ENCODE measurements at places on chromosomes 12 and 14.

DNA sequence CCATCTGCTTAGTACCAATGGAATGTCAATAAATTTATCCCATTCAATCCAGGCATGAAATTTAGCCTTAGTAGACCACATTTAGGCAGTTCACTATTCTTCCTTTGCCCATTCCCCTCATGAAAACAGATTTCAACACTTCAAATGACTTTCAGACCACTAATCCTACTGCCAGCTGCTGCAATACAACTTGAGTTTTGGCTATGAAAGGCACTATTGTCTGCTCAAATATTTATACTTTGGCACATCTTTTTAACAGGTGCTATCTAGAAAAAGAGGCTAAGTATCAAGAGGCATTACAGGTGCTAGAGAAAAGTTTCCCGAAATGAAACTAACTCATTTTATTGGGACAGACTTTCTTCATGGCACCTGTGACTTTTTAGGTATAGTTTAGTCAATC, 499.8 kb downstream of the C12orf50 start:
- no peak overlapping the region for H3K4me3 ChIP-seq
- H3K4me1 ChIP-seq: no peaks in the 10 kb centered on the region
- no peak overlapping the region for H3K27ac ChIP-seq
- no peaks in the 10 kb centered on the region for H3K27me3 ChIP-seq
- H3K36me3 ChIP-seq: no peaks in the 10 kb centered on the region

DNA sequence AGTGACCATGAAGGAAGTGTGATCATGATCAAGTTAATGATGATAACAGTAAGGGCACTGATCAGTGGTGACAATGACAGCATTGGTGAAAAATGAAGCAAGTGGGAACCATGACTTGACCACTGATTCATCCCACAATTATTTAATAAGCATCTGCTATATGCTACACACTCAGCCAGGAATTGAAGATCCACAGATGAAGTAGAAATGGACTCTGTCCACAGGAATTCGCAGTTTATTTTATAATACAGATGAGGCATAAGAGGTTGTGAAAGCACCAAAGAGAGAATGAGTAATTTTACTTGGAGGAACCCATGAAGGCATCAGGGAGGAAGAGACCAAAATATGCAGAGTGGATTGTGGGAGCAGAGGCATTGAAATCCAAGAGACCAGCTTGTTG, 33.8 kb upstream of the SMUG1 start:
- peak; percentile 99 for DNase-seq
- H3K27me3 ChIP-seq: no peaks in the 10 kb centered on the region
- no peak overlapping the region for H3K4me3 ChIP-seq
- H3K4me1 ChIP-seq: peaks cover 19% of the 10 kb centered on the region

- H3K27me3 ChIP-seq: peaks cover 4% of the 10 kb centered on the region
- no peaks in the 10 kb centered on the region for H3K36me3 ChIP-seq
- no peak for DNase-seq
- no peak overlapping the region for H3K27ac ChIP-seq
- peaks cover 11% of the 10 kb centered on the region for H3K4me1 ChIP-seq
- H3K4me3 ChIP-seq: no peak overlapping the region
Observed at GRCh38 chr12:121383601-121384021, 16.3 kb upstream of the RNF34 start.

GRCh38 chr12:113844495-113845210, 121.5 kb downstream of the RBM19 start:
- no peak for DNase-seq
- peaks cover 5% of the 10 kb centered on the region for H3K36me3 ChIP-seq
- no peaks in the 10 kb centered on the region for H3K4me1 ChIP-seq
- no peak overlapping the region for H3K4me3 ChIP-seq

GRCh38 chr12:2794736-2795289, at the start of gene FKBP4:
FKBP4 (plus strand) TSS chr12:2794970; CDS start chr12:2795140, 170 bp downstream.
- peaks cover 17% of the 10 kb centered on the region for H3K4me1 ChIP-seq
- H3K36me3 ChIP-seq: peaks cover 17% of the 10 kb centered on the region
- peak within 1 kb of the TSS; percentile 95 for H3K4me3 ChIP-seq
- H3K27me3 ChIP-seq: peaks cover 5% of the 10 kb centered on the region
- DNase-seq: peak; percentile 76
- peak within 1 kb of the TSS; percentile 36 for H3K27ac ChIP-seq

DNA sequence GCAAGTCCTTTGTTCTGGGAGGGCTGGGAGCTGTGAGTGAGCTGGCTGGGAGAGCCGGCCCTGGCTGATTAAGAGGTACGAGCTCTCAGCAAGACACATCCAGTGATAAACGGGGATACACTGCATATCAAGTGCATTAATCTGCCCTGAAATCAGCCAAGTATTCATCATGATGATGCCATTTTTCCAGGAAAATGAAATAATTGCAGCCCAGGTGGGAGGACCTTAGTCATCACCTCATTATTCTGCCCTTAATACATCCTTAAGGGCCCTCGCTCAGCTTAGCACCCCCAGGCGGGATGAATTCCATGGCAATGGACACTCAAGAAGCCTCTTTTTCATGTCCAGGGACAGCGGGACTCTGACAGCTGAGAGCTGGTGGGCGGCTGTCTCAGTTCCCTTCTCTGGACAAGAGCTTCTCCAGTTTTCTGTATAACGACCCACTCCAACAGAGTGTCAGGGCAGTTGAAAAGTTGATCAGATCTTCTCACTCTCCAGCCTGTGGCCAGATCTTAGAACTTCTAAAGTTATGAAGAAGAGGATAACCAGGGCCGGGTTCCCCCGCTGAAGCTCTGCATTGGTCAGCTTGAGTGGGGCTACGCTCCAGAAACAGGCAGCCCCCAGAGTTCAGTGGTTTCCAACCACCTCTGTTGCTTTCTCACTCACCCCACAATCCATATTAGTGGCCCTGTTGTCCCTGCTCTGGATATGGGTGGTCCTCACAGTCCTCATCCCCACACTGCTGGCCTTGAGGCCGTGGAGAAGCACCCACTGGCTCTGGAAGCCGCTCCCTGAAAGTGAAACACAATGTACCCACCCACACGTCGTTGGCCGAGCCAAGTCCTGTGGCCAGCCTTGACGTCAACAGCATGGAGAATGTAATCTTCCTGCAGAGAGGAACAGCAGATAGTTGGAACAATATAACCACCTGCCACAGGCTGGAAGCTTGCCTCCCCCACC, 306.2 kb upstream of the DIO3 start:
- H3K4me3 ChIP-seq: no peak overlapping the region
- no peaks in the 10 kb centered on the region for H3K4me1 ChIP-seq
- no peak for DNase-seq
- peaks cover 18% of the 10 kb centered on the region for H3K27me3 ChIP-seq
- no peak overlapping the region for H3K27ac ChIP-seq

- no peak overlapping the region for H3K4me3 ChIP-seq
- H3K27ac ChIP-seq: no peak overlapping the region
- peaks cover 5% of the 10 kb centered on the region for H3K27me3 ChIP-seq
- no peak for DNase-seq
- no peaks in the 10 kb centered on the region for H3K36me3 ChIP-seq
- H3K4me1 ChIP-seq: peaks cover 6% of the 10 kb centered on the region
Observed at GRCh38 chr12:3262470-3262869, 185.3 kb downstream of the TSPAN9 start.

DNA sequence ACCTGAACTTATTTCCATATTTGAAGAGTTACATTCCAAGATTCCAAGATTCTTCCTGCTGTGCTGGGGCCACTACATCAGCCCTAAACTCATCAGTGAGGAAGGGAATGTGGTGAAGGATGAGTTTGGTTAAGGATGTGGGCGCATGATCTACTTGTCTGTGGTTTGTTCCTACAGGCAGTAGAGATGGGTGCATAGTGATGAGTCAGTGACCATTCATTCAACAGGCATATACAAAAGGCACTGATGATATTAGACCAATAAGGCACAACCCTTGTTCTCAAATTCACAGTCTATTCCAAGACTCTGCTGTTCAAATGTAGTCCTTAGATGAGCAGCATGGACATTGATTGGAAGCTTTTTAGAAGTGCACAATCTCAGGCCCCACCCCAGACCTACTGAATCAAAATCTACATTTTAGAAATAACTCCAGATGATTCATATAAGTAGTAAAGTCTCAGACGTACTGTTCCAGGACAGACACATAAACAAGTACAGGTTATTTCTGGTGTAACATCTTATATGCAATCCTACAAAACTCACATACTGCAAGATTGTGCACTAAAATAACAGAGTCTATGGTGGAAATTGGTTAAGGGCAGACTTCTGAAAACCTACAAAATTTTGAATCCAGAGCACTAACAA, 47.7 kb upstream of the MAP3K9 start:
- H3K27me3 ChIP-seq: no peaks in the 10 kb centered on the region
- H3K36me3 ChIP-seq: no peaks in the 10 kb centered on the region
- DNase-seq: peak; percentile 93
- H3K4me3 ChIP-seq: peak overlapping the region; percentile 58
- peaks cover 56% of the 10 kb centered on the region for H3K4me1 ChIP-seq
- peak overlapping the region; percentile 83 for H3K27ac ChIP-seq
